ENCODE measurements at places on chromosomes 1 and 21. TPM values are rescaled to one million over a fixed set of nuclear protein-coding genes. Genes with fewer than 3 reads are reported as not detected.

DNA sequence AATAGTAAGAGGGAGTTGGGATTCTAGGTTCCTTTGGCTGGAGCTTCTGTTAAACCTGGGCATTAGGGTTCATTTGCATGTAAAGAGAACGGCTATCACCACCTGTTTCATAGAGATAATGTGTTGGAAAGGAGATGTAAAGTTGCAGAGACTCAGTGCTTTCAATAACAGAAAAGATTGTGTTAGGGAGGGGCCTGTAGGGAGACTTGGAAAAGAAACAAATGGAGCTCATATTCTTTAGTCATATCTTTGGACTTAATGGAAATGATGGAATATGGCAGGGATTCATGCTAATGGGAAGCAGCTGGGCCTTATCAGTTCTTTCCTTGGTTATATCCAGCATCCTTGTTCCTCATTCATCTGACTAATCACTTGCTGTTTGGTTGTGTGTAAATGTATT is 144.9 kb downstream of the CD247 start:
- H3K4me1 ChIP-seq = peaks cover 9% of the 10 kb centered on the region
- DNase-seq = no peak
- no peaks in the 10 kb centered on the region for H3K27me3 ChIP-seq
- no peak overlapping the region for H3K27ac ChIP-seq

The ATAD3C gene
- 0.27 TPM for total RNA-seq

GRCh38 chr1:41414716-41415306 is 53.6 kb downstream of the FOXO6 start:
- H3K4me1 ChIP-seq = peaks cover 14% of the 10 kb centered on the region
- no peaks in the 10 kb centered on the region for H3K36me3 ChIP-seq
- H3K27ac ChIP-seq = no peak overlapping the region
- H3K27me3 ChIP-seq = no peaks in the 10 kb centered on the region
- H3K4me3 ChIP-seq = no peak overlapping the region
- no peak for DNase-seq

The OR2AK2 gene
- total RNA-seq = not detected

GRCh38 chr1:165841582-165842017 is 14.2 kb downstream of the UCK2 start:
- DNase-seq = no peak
- H3K27me3 ChIP-seq = no peaks in the 10 kb centered on the region
- H3K36me3 ChIP-seq = no peaks in the 10 kb centered on the region
- no peak overlapping the region for H3K4me3 ChIP-seq
- no peak overlapping the region for H3K27ac ChIP-seq

DNA sequence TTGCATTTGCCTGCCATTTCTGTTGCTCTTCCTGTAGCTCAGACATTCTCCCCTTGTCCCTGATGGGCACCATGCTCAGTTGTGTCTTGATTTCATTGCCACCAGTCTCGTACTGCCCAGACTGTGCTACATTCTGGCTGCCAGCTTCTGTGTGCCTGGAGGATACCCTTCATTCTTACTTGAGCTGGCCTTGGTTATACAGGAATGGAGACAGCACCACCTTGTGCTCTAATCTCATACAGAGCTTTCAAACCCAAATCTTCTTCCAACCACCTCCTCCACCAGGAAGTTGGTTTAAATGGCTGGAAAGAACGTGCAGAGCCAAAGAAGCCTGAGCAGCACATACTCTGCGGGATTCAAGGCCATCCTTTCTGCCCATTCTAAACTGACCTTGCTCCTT is 165.3 kb downstream of the SLC35F3 start:
- H3K4me3 ChIP-seq = no peak overlapping the region
- no peak for DNase-seq
- no peaks in the 10 kb centered on the region for H3K36me3 ChIP-seq
- H3K27me3 ChIP-seq = no peaks in the 10 kb centered on the region
- H3K27ac ChIP-seq = no peak overlapping the region
- H3K4me1 ChIP-seq = no peaks in the 10 kb centered on the region

DNA sequence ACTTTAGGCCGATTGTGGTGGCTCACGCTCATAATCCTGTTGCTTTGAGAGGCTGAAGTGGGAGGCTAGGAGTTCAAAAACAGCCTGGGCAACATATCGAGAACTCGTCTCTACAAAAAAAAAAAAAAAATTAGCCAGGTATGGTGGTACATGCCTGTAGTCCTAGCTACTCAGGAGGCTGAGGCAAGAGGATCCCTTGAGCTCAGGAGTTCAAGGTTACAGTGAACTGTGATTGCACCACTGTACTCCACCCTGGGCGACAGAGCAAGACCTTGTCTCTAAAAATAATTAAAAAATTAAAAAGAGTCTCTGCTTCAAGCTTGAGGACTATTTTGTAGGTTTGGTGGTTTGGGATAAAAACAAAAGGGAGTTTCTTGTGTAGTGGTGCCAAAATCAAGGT is 21.2 kb downstream of the KDM1A start:
- no peak for DNase-seq
- no peaks in the 10 kb centered on the region for H3K27me3 ChIP-seq
- H3K27ac ChIP-seq = no peak overlapping the region
- H3K4me1 ChIP-seq = no peaks in the 10 kb centered on the region
- H3K36me3 ChIP-seq = no peaks in the 10 kb centered on the region

DNA sequence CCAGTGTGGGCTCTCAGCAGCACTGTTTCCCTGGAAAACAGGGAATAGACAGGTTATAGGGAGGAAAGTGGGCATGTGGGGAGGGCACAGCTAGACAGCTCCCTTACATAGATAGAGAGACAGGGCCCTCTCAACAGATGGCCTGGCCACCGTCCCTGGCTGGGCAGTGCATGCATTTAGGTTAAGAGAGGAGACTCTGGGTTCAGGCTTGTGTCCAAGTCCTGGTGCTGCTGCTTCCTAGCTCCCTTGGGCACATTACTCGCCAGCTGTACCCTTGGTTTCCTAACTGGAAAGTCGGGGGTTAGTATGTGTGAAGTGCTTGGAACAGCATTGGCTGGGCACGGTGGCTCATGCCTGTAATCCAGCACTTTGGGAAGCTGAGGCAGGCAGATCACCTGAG is 9.1 kb downstream of the PLOD1 start:
- no peaks in the 10 kb centered on the region for H3K4me1 ChIP-seq
- peaks cover 16% of the 10 kb centered on the region for H3K36me3 ChIP-seq
- no peak for DNase-seq
- H3K27ac ChIP-seq = no peak overlapping the region
- no peaks in the 10 kb centered on the region for H3K27me3 ChIP-seq
- no peak overlapping the region for H3K4me3 ChIP-seq

The OR2L5 gene
- not detected for total RNA-seq

- H3K27ac ChIP-seq = no peak overlapping the region
- DNase-seq = no peak
Observed at GRCh38 chr1:180365039-180365438, 135.0 kb downstream of the LHX4 start.

- DNase-seq = no peak
- H3K36me3 ChIP-seq = no peaks in the 10 kb centered on the region
- no peak overlapping the region for H3K4me3 ChIP-seq
Observed at GRCh38 chr1:2169200-2169836, 25.3 kb downstream of the FAAP20 start.

DNA sequence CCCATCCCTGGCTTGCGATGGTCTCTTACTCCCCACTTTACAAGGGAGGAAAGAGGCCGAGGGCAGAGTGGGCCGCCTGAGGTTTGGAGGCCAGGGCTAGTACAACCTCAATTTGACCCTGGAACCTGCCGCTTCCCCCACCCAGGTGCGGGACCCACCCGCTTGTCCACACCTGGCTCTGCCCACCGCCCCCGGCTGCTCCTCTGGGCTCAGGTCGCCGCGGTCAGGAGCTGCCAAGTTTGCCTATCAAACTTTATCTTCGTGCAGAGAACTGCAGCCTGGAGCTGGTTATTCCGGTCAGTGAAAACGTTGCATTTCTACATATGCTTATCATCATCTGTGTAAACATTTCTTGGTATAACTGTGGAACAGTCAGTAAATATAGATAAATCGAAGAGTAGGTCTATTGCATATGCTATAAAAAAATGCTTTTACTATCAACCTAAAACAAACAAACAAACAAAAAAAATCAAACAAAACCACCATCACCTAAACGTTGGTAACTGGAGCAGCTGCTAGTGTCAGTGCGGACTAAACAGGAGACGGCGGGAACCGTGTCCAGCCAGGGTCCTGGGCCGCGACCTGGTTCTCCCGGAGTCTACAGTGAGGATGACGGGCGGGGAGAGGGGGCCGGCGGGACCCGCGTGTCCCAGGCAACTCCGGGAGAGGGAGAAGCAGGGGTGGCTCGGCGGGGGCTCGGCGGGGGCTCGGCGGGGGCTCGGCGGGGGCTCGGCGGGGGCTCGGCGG is 906 bp upstream of the ADARB1 start:
- H3K4me3 ChIP-seq = peak overlapping the region; percentile 81
- DNase-seq = no peak
- H3K27ac ChIP-seq = peak overlapping the region; percentile 84
- peaks cover 11% of the 10 kb centered on the region for H3K4me1 ChIP-seq

DNA sequence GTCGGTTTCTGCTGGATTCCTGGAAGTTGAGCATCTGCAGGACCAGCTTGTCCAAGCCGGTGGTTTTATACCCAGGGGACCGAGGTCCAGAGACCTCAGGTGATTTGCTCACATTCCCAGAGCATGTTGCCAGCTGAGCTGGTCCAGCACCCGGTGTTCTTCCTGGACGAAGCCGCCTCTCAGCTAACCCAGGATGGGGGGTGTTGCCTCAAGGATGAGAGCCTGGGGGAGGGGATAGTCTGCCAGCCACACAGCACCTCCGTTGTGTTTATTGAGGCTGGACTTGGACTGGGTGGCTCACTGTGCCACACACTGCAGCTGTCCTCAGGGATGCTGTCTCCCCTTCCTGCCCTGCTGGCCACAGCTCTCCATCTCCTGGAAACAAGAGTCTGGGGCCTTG is 1.5 kb downstream of the TMEM201 start:
- H3K4me3 ChIP-seq = no peak overlapping the region
- H3K27ac ChIP-seq = no peak overlapping the region
- H3K4me1 ChIP-seq = peaks cover 3% of the 10 kb centered on the region
- no peaks in the 10 kb centered on the region for H3K36me3 ChIP-seq
- peak; percentile 30 for DNase-seq
- no peaks in the 10 kb centered on the region for H3K27me3 ChIP-seq

The KCNJ15 gene
- 1.8 TPM for total RNA-seq

The GPR37L1 gene
- total RNA-seq = not detected

DNA sequence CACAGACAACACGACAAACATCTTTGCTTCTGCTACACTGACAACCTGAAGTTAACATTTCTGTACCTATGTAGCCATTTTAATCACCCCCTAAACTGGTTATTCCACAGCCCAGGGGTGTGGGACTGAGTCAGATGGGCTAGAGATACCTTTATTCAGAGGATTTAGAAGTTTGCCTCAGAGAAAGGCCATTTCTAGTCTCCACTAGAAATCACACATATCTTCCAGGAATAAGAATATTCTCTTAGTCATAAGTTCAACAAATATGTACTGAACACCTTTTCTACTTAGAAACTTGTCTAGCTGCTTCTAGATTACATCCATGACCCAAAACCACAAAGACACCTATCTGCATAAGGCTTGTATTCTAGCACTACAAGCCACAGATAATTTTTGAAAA is 38.8 kb downstream of the ERG start:
- H3K4me1 ChIP-seq = peaks cover 6% of the 10 kb centered on the region
- no peak overlapping the region for H3K4me3 ChIP-seq
- no peak for DNase-seq

DNA sequence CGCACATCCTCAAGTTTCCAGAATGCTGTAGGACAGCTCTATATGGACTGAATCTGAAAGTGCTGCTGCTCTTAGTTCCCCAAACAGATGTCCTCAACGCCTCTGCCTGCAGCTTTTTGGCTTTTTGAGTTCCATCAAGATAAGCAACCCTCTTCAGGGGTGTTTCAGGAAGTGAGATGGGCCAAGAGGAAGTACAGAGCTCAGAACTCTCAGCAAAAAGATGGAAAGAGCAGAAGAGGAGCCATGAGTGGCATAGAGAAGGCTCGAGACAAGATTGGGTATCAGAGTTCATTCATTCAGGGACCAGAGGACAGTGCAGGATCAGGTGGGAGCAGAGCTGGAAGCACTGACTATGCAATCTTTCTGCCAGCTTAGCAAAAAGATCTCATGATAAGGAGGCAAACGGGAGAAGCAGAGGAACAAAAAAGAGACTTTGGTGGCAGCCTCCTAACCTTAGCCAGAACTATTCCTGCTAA is at the start of the genes ADORA3 and TMIGD3:
TSS of gene ADORA3 (minus strand) at position 49 of the 476 bp plus-strand sequence. CDS start 279 bp downstream, outside the sequence.
TSS of gene TMIGD3 (minus strand) at position 49 of the 476 bp plus-strand sequence. CDS start 279 bp downstream, outside the sequence.
- H3K27ac ChIP-seq = peak within 1 kb of the TSS; percentile 99
- H3K36me3 ChIP-seq = peaks cover 6% of the 10 kb centered on the region
- peaks cover 16% of the 10 kb centered on the region for H3K4me1 ChIP-seq
- no peak for DNase-seq
- no peaks in the 10 kb centered on the region for H3K27me3 ChIP-seq

The RXRG gene
- total RNA-seq = 6.6 TPM

- peaks cover 19% of the 10 kb centered on the region for H3K36me3 ChIP-seq
- H3K4me1 ChIP-seq = peaks cover 26% of the 10 kb centered on the region
- no peaks in the 10 kb centered on the region for H3K27me3 ChIP-seq
- no peak for DNase-seq
- no peak overlapping the region for H3K4me3 ChIP-seq
- H3K27ac ChIP-seq = no peak overlapping the region
Observed at GRCh38 chr1:51504806-51505525, 14.1 kb downstream of the EPS15 start.

DNA sequence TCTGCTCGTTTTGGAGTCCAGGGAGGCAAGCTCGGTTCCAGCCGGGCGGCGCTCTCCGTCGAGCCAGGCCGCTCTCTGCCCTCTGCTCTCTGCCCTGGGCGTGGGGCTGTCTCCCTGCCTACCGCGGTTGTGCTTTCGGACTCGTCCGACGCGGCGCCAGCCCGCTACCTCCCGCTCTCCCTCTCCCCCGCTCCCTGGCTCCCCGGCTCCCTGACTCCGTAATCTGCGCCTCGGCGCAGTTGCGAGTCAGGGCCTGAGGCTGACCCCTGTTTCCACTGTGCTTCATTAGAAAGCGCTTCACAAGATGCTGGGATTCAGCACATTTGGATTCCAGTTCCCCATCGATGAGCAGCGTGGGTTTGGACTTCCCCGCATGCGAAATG is 2.2 kb downstream of the SOX13 start:
- H3K27ac ChIP-seq = peak overlapping the region; percentile 89
- H3K4me1 ChIP-seq = peaks cover 49% of the 10 kb centered on the region
- no peaks in the 10 kb centered on the region for H3K36me3 ChIP-seq
- DNase-seq = no peak
- no peaks in the 10 kb centered on the region for H3K27me3 ChIP-seq
- peak overlapping the region; percentile 93 for H3K4me3 ChIP-seq

- H3K27ac ChIP-seq = no peak overlapping the region
- no peaks in the 10 kb centered on the region for H3K36me3 ChIP-seq
- no peaks in the 10 kb centered on the region for H3K27me3 ChIP-seq
- no peak overlapping the region for H3K4me3 ChIP-seq
- peaks cover 18% of the 10 kb centered on the region for H3K4me1 ChIP-seq
Observed at GRCh38 chr1:110192541-110192940, 17.6 kb upstream of the KCNC4 start.

DNA sequence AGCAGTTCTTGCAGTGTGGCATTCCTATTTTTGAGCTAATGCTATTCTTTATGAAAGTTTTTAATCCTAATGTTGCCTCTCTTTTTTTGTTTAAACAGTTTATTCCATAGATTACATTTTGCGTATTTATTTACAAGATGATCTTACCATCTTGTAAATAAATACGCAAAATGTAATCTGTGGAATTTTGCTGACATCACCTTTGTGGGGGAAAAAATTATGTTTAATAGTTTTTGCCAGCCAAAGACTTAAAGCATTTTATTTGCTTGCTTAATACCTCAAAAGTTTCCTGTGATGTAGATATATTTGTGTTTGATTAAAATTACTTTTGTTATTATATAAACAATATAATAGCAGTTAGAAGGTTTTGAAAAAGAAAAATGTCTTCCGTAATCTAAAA is 15.3 kb downstream of the CDC7 start:
- peaks cover 37% of the 10 kb centered on the region for H3K36me3 ChIP-seq
- H3K4me3 ChIP-seq = no peak overlapping the region
- no peaks in the 10 kb centered on the region for H3K27me3 ChIP-seq
- DNase-seq = no peak

Data from heart left ventricle (tissue), 16 donors.